Caki2 (cell line): ENCODE measurements at places on chromosomes 12 and 14. TPM values are rescaled to one million over a fixed set of nuclear protein-coding genes. Genes with fewer than 3 reads are reported as not detected.
A peak's percentile ranks its signal among the peaks of the same experiment; 100 is the strongest.

- DNase-seq, result no peak
Measured at GRCh38 chr12:99063182-99063581, 418.1 kb downstream of the APAF1 start.

GRCh38 chr14:75395862-75396261, 32.0 kb upstream of the JDP2 start:
- no peak for DNase-seq

DNA sequence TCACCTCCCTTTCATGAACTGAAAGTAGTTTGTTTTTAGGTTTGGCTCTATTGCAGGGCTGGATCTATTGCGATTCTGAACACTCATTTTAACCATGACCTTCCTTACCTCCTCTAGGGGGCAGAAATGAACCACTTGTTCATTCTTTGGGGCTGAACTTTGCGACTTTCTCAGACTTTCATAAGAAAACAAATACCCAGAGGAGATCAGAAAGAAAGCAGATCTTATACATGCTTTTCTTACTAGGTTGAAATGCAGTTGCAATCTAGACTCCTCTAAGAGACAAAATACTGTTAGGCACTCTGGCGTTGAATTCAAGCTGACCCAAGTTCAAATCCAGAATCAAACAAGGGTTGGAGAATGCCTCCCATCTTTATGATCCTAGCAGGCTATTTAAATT, 32.6 kb upstream of the PLEKHG3 start:
- DNase-seq, result peak; percentile 52

DNA sequence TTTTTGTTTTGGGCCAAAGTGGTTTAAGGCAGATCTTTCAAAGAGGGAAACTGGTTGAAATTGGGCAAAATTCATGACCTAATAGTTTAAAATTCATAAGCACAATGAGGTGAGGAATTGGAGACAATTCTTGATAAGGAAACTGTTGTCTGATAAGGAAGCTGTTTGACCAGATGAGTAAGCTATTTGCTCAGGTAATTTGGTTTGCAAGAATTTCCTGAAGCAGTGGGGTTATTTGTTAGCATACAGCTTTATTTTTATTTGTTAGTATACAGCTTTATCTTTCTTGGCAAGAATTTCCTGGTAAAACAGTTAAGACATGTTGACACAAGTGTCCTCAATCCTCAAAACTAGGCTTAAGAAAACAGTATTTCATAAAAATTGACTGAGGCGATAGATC, 559.0 kb downstream of the GALC start:
- no peak for DNase-seq

The MED13L gene
- 20.1 and 38.7 TPM in 2 replicates for total RNA-seq
